ENCODE measurements at places on chromosomes 1 and 21.
A peak's percentile ranks its signal among the peaks of the same experiment; 100 is the strongest.

GRCh38 chr1:30342535-30343141 lies 380.7 kb downstream of the MATN1 start:
- DNase-seq: no peak

DNA sequence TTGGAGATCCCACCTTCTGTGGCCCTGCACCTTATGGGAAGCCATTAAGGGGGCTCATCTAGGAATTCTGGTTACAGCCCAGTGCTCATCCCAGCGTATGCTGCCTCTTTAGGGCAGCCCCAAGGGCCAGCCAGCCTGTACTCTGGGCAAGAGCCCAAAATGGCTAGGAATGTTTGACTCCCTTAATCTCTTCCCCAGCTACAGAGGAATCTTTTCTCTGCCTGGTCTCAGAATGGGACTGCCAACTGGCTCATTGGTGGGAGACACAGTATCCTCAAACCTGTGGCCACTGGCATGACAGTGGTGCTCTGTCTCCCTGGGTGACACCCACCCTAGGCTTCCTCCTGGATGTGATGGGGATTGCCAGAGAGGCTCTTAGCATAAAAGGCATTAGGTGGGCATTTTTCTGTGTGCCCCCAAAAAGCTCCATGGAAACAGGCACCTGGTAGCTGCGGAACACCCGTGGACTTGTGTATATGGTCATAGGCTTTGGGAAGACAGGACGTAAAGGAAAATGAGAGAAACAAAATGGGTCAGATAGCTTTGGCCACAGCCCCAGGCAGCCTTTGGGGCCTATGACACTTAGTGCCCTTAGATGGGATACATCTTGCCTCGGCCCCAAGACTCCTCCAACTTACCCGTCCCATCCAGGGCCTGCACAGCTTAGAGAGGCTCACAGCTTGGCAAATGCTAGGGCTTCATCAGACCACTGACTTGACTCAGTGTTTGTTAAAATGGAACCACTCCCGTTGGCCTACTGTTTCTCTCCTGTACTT lies 6.9 kb downstream of the TMEM81 start:
- no peak for DNase-seq

- DNase-seq: no peak
Measured at GRCh38 chr1:198778049-198778448, 139.2 kb downstream of the PTPRC start.

DNA sequence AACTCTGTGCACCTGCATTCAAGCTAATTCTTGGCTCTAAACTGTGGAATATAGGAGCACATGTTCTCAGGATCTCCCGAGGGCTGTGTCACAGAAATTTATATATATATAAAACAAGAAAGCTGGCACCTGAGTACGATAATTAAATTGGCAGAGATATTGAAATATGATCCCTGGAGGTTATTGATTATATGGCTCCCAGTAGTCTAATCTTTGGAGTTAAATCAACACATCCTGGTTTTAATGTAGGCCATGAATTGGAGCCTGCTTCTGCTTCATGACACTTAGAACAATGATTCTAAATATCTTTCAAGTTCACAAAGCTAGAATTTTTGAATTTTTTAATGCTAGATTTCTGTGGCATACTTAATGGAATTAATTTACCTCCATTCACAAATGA lies 84.3 kb downstream of the CTH start:
- DNase-seq: peak; percentile 26

GRCh38 chr21:45788198-45788597 lies 144.7 kb downstream of the PCBP3 start:
- no peak for DNase-seq

DNA sequence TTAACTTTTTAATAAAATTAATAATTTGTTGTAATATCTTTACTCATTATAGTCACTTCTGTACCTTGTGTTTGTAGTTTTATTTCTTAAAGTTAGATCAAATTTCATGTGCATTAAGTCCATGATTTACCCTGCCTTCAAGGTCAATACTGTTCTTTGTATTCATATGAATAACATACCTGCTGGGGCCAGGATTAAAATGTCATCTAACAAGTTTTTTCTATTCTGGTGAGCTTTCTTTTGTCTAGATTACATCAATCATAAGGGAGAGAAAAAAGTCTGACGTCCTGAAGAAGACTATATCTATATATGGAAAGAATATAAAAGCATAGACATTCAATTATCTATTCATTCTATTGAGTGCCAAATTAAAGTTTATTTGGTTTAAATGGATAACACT lies 232.6 kb downstream of the COL11A1 start:
- DNase-seq: no peak

- DNase-seq: no peak
Measured at GRCh38 chr1:192706936-192707335, 71.0 kb downstream of the RGS13 start.

GRCh38 chr1:200346700-200347099 lies 63.1 kb downstream of the ZNF281 start:
- DNase-seq: no peak

DNA sequence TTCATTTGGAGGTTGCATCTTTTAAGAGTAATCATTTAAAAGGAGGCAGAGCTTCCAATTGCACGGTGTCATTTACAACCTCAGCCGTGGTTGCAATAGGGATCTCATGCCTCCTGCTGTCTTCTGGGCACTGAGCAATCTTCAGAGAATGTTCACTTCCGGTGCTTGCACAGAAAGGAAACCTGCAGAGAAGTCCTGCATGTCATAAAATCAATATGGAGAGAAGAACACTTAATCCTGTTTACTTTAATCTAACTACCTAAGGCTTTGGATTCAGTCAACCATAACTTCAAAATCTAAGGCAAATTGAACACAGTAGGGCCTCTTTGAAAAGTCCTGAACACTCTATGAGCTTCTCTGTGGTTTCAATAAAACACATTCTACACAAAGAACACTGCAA lies 11.3 kb upstream of the MAP10 start:
- no peak for DNase-seq

DNA sequence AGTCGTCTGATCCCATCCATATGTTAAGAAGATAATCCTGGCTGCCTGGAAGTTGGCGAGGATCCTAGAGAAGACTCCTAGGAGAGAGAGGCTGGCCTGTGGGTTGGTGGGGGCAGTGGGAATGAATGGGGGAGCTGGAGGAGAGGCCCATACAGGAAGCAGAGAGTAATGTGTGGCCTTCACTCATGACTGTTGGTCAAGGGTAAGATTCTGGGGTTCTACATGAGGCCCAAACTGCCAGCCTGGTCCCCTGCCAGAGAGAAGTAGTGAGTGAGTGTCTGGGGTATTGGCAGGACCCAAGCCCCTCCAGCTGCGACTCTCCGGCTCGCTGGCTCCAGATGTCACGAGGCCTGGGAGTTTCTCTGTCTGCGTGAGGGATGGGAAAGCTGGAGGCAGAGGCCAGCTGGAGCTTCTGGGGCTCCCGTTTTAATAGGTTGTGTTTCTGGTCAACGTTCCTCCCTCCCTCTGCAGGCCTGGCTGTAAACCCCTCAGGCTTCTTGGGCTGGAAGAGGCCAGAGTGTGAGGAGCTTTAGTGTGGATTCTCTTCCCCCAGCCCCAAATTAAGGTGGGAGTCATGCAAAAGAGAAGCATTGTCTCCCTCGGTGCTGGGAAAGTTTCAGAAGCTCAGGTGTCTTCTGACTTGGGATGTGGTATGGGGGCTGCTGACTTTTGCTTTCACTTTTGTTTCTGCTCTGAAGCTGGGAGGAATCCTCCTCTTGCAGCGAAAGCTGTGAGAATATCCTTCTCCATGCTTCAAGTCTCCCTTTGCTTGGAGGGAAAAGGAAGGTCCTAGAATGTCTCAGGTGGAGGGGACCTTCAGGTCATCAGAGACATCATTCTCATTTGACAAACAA lies 2.6 kb downstream of the TMEM51 start:
- DNase-seq: no peak

GRCh38 chr1:171794085-171794484 lies 12.6 kb downstream of the METTL13 start:
- no peak for DNase-seq

GRCh38 chr21:34592120-34592955 lies 22.6 kb downstream of the RCAN1 start:
- no peak for DNase-seq

DNA sequence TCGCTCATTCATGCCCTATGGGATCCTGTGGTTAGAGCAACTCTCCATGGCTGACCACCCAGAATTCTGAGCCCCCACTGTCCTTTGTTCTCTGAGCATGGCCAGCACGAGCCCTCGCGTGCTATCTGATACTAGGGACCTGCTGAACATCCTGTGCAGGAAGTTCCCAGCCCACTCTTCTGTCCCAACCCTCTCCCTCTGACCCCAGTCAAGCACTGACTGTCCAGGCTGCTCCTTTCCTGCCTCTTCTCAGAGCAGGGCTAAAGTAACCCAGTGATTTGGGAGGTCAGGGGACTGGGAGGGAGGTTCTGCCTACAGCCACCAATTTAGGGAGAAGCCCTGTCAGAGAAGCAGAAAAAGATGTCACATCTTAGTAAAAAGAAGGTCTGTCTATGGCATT lies 21.2 kb downstream of the CYP4B1 start:
- no peak for DNase-seq

All from NCI-H1105 treated with DMSO at 0.1 percent for 48 hours (cell line).